Hematopoietic multipotent progenitor cell treated with erythropoietin and hydrocortisone succinate and interleukin-3 and kit ligand, for 15 days (in vitro differentiated cells): ENCODE measurements at places on chromosomes 5 and 9.

DNA sequence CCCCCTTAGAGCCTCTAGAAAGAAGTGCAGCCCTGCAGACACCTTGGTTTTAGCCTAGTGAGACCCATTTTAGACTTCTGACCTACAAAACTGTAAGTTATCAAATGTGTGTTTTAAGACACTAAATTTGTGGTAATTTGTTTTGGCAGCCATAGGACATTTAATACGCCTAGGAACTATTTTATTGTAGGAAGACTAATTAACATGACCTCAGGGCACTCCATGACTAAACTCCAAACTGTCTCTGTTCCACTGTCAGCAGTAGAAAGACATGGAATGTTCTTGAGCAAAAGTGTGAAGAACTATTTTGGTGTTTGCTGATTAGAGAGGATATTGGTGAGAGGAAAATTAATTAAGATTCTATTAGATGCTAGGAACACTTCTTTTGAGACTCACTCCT, 4.1 kb upstream of the APC start:
- DNase-seq, result no peak

- DNase-seq, result no peak
Measured at GRCh38 chr5:112385566-112385965, 33.5 kb downstream of the EPB41L4A start.

DNA sequence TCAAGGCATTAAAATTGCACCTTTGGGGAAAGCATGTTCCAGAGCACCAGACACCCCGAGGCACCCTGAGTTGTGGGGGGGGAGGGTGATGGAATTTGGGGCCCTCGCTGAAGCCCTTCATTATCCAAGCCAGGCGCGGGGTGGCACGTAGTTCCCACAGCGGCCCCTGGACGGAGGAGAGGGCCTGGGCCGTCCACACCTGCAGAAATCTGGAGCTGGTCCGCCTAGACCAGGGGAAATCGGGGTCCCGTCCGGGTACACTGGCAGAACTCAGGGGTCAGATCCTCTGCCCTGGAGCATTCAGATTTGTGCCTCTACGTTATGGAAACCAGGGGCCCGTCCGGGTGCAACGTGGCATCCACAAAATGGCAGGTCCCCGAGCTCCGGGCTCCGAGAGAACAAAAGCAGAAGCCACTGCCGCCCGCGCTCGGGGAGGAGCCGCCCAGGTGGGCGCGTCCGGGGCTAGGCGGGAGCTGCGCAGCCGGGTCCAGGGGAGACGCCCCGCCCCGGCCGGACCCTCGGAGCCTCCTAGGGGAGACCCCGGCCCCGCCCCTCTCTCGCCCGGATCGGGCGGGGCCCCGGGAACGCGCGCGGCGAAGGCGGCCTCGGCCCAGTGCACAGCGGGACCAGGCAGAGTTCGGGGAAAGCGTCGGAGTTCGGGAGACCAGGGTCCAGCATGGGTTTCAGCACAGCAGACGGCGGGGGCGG, at the start of gene PLEKHG4B:
Gene PLEKHG4B (plus strand): TSS at position 613 of the 708 bp plus-strand sequence. CDS start 64 bp downstream, at position 677.
- DNase-seq, result no peak

GRCh38 chr9:122039234-122039633, 53.9 kb downstream of the TTLL11 start:
- no peak for DNase-seq

DNA sequence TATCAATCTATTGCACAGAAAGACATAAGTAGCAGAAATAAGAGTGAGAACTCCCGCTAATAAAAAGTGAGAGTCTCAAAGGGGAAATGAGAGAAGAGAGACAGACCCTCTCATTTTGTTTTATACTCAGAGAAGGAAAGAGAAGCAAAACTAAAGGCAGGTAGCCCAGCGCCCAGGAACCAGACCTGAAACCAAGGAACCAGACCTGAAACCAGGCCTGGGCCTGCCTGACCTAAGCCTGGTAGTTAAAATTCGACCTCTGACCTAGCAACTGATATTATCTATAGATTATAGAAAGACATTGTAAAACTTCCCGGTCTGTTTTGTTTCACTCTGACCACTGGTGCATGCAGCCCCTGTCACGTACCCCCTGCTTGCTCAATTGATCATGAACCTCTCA, 134.5 kb upstream of the SEMA6A start:
- no peak for DNase-seq

DNA sequence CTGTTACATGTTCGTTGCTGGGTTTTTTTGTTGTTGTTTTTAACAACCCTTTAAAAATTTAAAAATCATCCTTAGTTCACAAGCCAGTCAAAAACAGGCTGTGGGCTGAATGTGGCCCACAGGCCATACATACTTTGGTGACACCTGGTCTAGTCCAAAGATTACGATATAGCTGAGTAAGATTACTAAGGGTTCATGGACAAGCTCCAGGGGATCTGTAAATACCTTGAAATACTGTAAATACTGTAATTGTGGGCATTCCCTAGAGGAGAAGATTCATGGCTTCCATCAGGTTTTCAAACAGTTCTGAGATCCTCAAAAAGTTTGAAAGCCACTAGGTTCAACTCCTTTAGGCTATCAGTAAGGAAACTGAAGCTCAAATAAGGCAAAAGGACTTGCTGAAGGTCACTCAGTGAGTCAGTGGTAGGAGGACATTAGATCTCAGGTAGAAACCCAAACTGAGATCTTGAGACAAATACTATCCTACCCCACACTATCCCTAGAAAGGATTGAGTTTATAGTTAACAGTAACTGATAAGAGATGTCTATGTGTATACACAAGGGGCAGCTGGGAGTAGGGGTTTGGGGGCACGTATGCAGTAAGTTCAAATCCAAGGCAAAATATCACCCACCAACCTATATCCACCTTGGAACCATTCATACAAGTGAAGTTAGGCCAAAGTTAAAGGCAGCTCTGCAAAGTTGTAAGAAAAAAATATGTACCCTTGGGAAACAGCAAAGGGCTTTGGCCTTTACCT, 17.8 kb downstream of the RAB14 start:
- no peak for DNase-seq

- peak; percentile 42 for DNase-seq
Measured at GRCh38 chr5:90932052-90932699, 373.6 kb downstream of the ADGRV1 start.

- DNase-seq, result no peak
Measured at GRCh38 chr5:127878174-127878750, 175.1 kb downstream of the CCDC192 start.

- no peak for DNase-seq
Measured at GRCh38 chr5:95555553-95555952, 652 bp downstream of the ARSK start.

DNA sequence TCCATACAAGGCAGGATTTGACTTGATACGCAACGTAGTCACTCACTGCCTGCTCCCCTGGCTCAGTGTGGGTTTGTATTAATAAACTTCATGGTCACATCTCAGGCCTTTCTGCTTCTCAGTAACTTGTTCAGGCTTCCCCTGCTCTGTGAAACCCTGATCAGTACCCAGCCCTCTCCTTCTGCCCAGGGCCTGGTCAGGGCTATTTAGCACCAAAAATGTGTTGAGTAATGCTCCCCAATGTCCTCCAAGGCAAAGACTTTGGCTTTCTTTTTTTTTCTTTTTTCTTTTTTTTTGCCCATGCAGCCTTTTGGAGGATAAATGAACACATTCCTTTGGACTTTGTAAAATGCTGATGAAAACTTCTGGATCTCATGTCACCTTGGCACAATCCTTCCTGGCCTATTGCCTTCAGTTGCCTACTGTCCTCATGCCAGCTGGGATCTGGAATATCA, 399.2 kb upstream of the KLF4 start:
- DNase-seq, result no peak

GRCh38 chr5:14428302-14429081, 153.1 kb upstream of the OTULINL start:
- peak; percentile 65 for DNase-seq

GRCh38 chr5:55564721-55565120, 30.0 kb upstream of the PLPP1 start:
- no peak for DNase-seq

DNA sequence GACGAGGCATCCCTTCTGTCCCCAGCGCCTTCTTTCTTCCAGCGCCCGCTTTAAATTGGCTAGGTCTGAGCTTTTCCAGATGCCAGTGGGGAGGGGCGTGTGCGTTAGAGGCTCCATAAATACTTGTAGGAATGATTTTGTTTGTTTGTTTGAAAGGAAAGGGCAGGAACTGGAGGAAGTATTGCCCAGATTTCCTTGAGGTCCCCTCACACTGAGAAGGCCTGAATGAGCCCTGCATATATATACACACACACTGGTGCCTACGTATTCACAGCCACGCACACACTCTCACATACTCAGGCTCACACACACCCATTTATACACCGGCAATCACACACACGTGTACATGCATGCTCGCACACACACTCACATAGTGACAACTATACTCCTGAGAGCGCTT, 1.0 kb upstream of the SLIT3 start:
- DNase-seq, result no peak

DNA sequence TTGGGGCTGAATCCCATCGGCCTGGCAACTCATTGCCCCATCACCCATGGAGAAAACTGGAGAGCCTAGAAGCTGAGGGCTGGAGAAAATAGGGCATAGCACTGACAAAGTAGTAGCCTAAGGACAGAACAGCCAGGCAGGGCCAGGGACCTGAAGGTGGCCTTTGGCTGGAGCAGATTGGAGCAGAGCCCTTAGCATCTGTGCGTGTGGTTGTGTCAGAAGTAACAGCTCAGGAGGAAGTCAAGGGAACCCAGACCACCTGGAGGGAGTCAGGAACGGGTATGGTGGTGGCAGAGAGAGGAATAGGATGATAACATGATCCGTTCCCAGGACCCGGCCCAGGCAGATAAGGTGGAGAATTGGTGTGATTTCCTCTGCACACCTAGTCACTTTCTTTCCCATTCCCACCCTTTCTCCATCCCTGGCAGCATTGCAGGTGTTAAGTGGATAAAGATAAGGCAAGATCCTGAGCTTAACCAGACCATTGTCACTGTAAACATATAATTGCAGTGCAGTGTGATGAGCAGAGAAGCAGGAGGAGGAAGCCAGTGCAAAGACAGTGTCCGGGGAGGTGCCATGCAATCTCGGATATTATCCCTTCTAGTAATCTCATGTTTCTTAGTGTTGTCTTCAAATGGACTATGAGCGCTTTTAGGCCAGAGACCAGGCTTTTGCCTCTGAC, 67.0 kb downstream of the NDFIP1 start:
- DNase-seq, result no peak

GRCh38 chr5:81286059-81286617, 15.2 kb upstream of the ZCCHC9 start:
- DNase-seq, result no peak

GRCh38 chr9:20037699-20038098, 248.9 kb upstream of the SLC24A2 start:
- DNase-seq, result no peak

DNA sequence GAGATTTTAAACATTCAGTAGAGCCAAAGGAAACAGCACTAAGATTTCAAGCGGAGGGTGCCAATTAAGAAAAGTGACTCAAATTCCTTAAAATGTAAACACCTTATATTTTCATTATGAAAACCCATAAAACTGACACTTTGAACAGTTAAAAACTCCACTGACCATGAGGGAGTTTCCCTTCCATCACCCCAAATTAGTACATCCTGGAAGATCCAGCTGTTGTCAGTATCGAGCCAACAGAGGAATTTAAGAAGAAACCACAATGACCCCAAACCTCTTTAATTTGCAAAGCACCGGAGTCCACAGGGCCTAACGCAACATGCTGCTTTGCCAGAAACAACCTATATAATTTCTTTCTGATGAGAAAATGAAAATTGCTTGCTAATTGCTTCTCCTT, 41.3 kb downstream of the ROR2 start:
- no peak for DNase-seq

GRCh38 chr5:32172923-32173266, 1.2 kb downstream of the GOLPH3 start:
- no peak for DNase-seq

DNA sequence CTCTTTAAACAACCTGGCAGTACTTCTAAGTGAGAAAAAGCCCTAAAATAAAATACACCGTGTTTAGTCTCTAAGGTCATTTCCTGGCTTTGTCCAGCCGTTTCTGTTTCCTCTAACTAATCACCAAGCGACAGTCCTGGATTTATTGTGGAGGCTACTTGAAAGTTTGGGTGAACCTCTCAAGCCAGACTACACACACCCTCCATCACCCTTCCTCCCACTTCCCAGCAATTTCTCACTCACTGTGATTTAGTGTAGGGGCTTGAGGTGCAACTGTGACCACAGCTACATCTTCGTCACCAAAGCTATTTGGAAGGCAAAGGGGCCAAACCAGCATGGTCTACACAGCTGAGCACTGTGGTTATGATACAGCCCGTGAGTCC, 240.0 kb upstream of the SLC24A2 start:
- no peak for DNase-seq

GRCh38 chr5:16970826-16971225, 34.7 kb upstream of the MYO10 start:
- DNase-seq, result no peak

DNA sequence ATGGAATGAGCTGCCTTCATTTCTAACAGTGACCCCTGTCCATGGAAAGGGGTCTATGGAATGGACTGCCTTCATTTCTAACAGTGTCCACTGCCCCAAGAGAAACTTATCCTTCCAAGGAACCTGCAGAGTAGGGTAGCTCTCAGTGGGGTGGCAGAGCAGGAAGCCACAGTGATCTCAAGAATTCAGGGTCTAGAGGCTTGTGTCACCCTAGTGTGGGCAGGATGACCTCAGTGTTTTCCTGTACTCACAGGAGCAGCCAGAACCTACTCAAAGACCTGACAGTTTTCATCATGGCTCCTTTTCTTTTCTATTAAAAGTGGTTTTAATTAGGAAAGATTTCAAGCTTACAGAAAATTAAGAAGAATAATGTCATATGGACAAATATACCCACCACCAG, 27.5 kb downstream of the SEC61B start:
- no peak for DNase-seq

- DNase-seq, result peak; percentile 83
Measured at GRCh38 chr5:149580808-149581191, 498 bp upstream of the ARHGEF37 start.

- DNase-seq, result no peak
Measured at GRCh38 chr5:155475318-155475717, 461.8 kb downstream of the KIF4B start.

- DNase-seq, result no peak
Measured at GRCh38 chr5:120052916-120053828, 410.9 kb upstream of the PRR16 start.

GRCh38 chr5:142870532-142871362, 100.6 kb downstream of the ARHGAP26 start:
- DNase-seq, result no peak

- DNase-seq, result no peak
Measured at GRCh38 chr5:91118796-91119195, 264.3 kb downstream of the ARRDC3 start.

DNA sequence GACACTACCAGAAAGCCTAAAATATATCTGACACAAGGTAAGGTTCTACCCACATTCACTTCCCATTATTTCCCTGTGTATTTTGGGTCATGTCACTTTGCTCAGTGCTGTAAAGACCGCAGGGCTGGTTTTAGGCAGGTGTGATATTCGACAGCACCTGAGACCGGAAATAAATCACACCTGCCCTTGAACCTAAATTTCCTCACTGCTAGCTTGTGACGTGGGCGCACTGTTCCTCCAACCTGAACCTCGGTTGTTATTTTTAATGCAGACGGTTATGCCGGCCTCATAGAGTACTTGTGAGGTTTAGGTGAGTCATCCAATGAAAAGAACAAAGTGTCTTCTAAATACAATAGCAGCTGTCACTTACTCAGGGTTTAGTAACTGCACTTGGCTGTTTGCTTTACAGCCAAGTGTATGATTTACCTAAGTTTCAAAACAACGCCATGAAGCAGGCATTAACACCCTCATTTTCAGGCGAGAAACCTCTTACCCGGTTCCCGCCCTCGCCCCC, 20.7 kb upstream of the ZNF782 start:
- no peak for DNase-seq

GRCh38 chr5:138083702-138084101, at the start of gene WNT8A:
Gene WNT8A (plus strand): TSS chr5:138084033. CDS start chr5:138084128, 95 bp downstream.
- no peak for DNase-seq
